ENCODE measurements at places on chromosomes 11 and 22. TPM values are rescaled to one million over a fixed set of nuclear protein-coding genes. Genes with fewer than 3 reads are reported as not detected.

DNA sequence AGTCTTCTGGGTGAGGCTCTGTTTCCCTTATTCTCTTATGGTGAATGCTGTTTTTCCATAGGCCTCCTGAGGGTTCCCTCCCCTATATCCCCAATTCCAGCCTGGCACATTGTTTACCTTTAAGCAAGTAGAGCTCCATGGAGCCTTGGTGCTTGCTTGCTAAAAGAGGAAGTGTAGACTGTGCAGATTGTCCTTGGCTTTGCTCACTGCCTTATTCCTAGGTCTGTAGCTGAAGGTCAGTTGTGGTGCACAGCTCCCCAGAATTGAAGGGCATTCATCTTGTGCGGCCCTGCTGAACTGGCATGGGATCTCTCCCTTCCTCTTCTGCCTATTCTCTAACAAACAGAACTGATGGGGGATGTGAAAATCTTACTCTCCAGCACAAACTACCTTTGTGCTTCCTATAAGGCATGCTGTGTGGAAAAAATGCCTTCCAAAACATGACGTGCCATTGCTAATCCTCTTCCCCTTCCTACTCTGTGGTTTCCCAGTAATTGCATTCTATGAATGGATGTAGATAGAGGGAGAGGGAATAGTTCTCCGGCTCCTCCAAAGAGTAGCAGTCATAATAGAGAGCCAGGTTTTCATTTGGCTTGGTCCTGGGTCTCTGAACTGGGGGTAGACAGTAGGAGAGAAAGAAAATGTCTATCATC lies 34.2 kb upstream of the PLET1 start:
- peak overlapping the region; percentile 98 for H3K27ac ChIP-seq
- no peak overlapping the region for H3K4me3 ChIP-seq
- no peak for DNase-seq
- peaks cover 4% of the 10 kb centered on the region for H3K4me1 ChIP-seq

- H3K27ac ChIP-seq = no peak overlapping the region
- no peaks in the 10 kb centered on the region for H3K36me3 ChIP-seq
- H3K27me3 ChIP-seq = no peaks in the 10 kb centered on the region
- DNase-seq = no peak
- no peaks in the 10 kb centered on the region for H3K4me1 ChIP-seq
- H3K4me3 ChIP-seq = no peak overlapping the region
Measured at GRCh38 chr22:19716041-19716828, 1.9 kb downstream of the SEPTIN5 start.

DNA sequence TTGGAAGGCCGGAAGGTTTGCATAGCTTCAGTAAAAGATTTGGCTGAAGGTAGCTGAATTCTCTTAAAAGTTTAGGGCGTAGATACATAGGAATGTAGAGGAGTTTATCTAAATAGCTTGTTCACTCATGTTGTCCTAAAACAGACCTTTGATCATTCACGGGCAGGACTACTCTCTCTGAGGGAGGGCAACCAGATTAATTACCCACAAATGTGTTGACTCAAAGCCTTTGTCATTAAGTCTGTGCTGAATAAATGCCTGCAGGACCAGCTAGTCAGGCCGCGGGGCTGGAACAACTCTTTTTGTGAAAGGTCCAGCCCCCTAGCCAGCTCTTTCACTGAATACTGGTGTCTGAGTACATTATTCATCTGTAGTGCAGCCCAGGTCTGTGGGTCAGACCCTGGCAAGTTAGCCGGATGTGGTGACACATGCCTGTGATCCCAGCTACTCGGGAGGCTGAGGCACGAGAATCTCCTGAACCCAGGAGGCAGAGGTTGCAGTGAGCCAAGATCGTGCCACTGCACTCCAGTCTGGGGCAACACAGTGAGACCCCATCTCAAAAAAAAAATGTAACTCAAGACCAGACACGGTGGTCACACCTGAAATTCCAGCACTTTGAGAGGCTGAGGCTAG lies 2.8 kb upstream of the FADD start:
- H3K36me3 ChIP-seq = no peaks in the 10 kb centered on the region
- no peak overlapping the region for H3K27ac ChIP-seq
- no peaks in the 10 kb centered on the region for H3K4me1 ChIP-seq
- H3K27me3 ChIP-seq = no peaks in the 10 kb centered on the region

DNA sequence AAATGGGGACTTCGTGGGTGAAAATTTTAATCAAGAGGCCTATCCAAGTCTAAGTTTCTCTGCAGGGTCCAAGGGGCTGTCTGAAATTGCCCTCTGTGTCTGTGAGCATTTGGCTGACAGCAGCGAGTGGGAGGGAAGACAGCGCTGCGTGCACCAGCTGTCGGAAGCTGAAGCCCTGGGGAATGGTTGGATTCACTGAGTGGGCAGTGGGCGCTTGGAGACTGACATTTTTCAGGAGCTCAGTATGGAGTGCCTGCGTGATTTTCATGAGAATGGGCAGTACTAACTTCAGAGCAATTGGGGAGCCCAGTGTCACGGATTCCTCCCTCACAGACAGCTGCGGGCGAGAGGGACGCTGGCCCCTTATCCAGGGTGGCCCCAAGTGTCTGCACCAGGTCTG lies 388.8 kb upstream of the B3GAT1 start:
- no peaks in the 10 kb centered on the region for H3K36me3 ChIP-seq
- H3K27me3 ChIP-seq = no peaks in the 10 kb centered on the region
- H3K27ac ChIP-seq = no peak overlapping the region
- no peak overlapping the region for H3K4me3 ChIP-seq

GRCh38 chr11:19975414-19975990 lies 184.8 kb downstream of the DBX1 start:
- H3K27ac ChIP-seq = no peak overlapping the region
- peaks cover 12% of the 10 kb centered on the region for H3K4me1 ChIP-seq
- no peak for DNase-seq
- H3K36me3 ChIP-seq = peaks cover 2% of the 10 kb centered on the region
- no peaks in the 10 kb centered on the region for H3K27me3 ChIP-seq

- H3K4me3 ChIP-seq = no peak overlapping the region
- no peak overlapping the region for H3K27ac ChIP-seq
- DNase-seq = peak; percentile 15
- H3K36me3 ChIP-seq = no peaks in the 10 kb centered on the region
- no peaks in the 10 kb centered on the region for H3K27me3 ChIP-seq
Measured at GRCh38 chr11:126519764-126520734, 164.6 kb downstream of the ST3GAL4 start.

GRCh38 chr11:48080301-48080861 lies 100.0 kb downstream of the PTPRJ start:
- H3K36me3 ChIP-seq = no peaks in the 10 kb centered on the region
- peaks cover 3% of the 10 kb centered on the region for H3K4me1 ChIP-seq
- no peaks in the 10 kb centered on the region for H3K27me3 ChIP-seq
- no peak overlapping the region for H3K27ac ChIP-seq
- no peak for DNase-seq

DNA sequence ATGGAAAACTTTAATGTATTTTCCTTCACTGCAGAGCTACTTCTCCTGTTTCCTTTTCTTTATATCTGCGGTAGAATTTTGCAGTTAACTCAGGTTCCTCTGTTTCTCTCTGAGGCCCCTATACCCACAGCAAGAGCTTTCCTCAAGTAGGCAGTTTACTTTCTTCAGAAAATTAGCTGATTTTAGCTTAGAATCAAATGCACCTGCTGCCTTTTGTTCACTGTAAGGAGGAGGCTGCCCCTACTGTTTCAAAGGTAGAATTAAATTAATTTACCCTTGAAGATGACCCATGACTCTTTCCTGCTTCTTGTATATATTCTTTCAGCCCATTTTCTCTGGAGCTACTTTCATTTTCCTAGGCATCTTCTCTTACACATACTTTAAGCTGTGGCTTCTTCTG lies 68.7 kb upstream of the GDPD4 start:
- H3K27me3 ChIP-seq = no peaks in the 10 kb centered on the region
- H3K4me1 ChIP-seq = no peaks in the 10 kb centered on the region
- no peak overlapping the region for H3K27ac ChIP-seq
- H3K36me3 ChIP-seq = no peaks in the 10 kb centered on the region
- H3K4me3 ChIP-seq = no peak overlapping the region

DNA sequence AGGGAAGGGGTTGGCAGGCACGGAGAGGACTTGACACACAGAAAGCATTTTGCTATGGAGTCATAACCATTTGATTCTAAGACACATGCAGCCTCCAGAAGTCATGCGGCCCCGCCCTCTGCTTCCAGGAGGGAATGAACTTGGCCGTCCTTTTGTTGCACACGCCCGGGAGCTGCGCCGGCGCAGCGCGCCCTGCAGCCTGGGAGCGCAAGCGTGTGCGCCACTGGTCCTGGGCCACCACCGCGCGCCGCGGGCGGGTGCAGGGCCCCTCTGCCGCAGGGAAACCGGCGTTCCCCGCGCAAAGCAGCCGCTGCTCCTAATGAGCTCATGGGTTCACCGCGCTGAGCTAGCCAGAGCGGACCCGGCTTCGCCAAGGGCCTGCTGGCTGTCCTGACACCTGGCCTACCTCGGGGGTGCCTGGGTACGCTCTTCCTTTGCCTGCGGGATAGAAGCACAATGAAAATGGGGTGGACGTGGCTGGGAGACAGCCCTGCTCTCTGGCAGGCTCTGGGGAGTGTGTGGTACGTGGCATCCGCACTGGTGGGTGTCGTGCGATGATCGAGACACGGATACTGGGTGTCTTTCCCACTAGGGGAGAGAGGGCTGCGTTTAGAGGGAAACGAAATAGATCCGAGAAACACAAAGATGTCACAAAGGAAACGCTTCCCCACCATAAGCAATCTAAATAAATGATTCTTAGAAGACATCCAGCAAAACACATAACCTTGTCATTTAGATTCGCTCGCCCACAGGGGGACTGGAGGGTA lies 669 bp downstream of the MICAL3 start:
- peak overlapping the region; percentile 2 for H3K27ac ChIP-seq
- H3K4me1 ChIP-seq = no peaks in the 10 kb centered on the region
- no peaks in the 10 kb centered on the region for H3K36me3 ChIP-seq
- H3K4me3 ChIP-seq = peak overlapping the region; percentile 61
- peak; percentile 84 for DNase-seq
- no peaks in the 10 kb centered on the region for H3K27me3 ChIP-seq

GRCh38 chr11:8038811-8039529 lies 42.0 kb upstream of the TUB start:
- no peaks in the 10 kb centered on the region for H3K4me1 ChIP-seq
- no peaks in the 10 kb centered on the region for H3K27me3 ChIP-seq
- no peak for DNase-seq
- H3K4me3 ChIP-seq = no peak overlapping the region
- H3K36me3 ChIP-seq = no peaks in the 10 kb centered on the region

GRCh38 chr11:130849215-130849568 lies 67.1 kb downstream of the SNX19 start:
- H3K27me3 ChIP-seq = no peaks in the 10 kb centered on the region
- DNase-seq = no peak
- no peak overlapping the region for H3K27ac ChIP-seq
- H3K4me3 ChIP-seq = no peak overlapping the region

The GAB4 gene
- total RNA-seq = not detected

Data from aorta (tissue), 5 donors.